HuH-7 (cell line): ENCODE measurements at places on chromosomes 4 and X.

- DNase-seq: no peak
Observed at GRCh38 chr4:86220121-86220520, 139.7 kb downstream of the MAPK10 start.

- no peak for DNase-seq
Observed at GRCh38 chrX:22059775-22060174, 27.6 kb downstream of the PHEX start.

GRCh38 chrX:154436374-154436982, 476 bp upstream of the GDI1 start:
- DNase-seq: peak; percentile 71

- no peak for DNase-seq
Observed at GRCh38 chrX:11239230-11239629, 54.0 kb upstream of the AMELX start.

DNA sequence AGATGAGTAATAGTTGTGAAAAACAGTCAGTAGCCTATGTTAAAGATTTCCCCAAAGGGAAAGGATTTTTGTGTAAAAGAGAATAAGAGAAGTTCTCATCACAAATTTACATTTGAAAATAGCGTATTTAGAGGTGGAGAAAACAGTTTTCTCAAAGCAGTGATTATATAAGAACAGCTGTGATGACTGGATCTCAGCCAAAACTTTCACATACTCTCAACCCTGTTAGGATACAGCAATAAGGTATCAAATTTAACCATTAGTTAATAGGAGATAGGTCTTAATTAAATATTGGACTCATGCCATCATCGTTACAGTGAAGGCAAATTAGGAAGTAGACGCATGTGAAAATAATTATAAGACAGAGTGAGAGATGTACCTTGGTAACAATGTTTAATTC, 622.7 kb downstream of the PCDH18 start:
- no peak for DNase-seq

DNA sequence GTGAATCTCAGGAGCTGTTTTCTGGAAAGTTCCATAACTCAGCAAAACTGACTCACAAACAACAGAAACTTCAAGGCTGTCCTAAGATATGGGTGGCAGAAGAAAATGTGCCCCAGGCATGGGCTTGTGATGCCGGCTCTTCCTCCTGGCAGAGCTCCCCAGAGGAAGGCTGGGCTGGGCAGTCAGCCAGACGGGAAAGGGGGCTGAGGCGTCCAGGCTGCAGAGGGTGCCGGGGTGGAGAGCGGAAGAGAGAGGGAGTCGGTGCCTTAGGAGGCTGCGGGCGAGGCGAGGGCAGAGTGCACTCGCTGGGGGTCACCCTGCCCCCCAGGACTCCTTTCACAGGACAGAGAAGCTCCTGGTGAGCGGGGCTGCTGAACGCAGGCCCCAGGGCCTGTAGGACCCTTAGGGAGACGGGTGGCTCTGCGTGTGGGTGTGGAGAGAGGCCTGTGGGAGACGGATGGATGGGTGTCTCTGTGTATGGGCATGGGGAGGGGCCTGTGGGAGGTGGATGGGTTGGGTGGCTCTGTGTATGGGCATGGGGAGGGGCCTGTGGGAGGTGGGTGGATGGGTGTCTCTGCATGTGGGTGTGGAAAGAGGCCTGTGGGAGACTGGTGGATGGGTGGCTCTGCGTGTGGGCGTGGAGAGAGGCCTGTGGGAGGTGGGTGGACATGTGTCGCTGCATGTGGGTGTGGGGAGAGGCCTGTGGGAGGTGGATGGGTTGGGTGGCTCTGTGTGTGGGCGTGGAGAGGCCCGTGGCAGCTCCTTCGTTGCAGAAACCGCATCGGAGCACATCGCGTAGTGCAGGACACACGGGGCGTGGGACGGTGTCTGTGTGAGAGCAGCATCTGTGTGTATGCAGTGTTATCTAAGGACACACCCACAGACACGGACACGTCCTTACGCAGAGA, 15.9 kb downstream of the PCGF3 start:
- no peak for DNase-seq

GRCh38 chr4:146442801-146443200, 78.9 kb downstream of the SLC10A7 start:
- no peak for DNase-seq

- DNase-seq: no peak
Observed at GRCh38 chr4:60648774-60649173, 551.4 kb upstream of the ADGRL3 start.

- peak; percentile 1 for DNase-seq
Observed at GRCh38 chrX:105765691-105766090, 56.6 kb upstream of the NRK start.

DNA sequence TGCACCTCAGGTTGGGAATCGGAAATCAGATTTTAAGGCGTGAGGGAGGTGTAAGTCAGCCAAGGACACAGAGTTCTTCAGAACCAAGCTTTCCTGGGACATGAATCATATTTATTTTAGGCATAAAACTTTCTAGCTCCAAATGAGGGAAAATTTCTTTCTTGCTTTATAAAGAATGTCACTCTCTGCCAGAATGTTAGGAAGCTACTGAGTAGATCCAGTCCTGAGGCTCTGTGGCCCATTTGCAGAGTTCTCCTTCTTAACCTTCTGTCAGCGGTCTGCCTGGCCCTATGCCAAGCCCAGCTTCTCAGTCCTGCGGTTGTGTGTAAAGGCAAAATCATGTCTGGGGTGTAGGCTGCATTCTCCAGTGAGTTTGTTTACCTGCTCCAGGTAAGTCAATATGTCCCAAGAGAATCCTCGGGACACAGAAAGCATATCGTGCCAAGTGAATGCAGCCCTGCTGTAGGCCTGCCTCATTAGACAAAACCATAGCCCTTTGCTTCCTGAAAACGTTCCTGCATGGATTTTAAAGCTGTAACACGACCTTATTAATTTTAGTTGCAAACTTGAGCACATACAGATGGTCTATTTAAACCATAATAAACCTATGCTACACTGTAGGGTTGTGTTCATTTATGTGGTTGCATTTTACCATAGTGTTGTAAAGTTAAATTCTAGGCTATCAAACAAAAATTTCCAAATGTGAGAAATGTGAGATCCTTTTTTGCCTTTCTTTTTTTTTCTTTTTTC, 29.2 kb upstream of the CCNI start:
- DNase-seq: peak; percentile 21

DNA sequence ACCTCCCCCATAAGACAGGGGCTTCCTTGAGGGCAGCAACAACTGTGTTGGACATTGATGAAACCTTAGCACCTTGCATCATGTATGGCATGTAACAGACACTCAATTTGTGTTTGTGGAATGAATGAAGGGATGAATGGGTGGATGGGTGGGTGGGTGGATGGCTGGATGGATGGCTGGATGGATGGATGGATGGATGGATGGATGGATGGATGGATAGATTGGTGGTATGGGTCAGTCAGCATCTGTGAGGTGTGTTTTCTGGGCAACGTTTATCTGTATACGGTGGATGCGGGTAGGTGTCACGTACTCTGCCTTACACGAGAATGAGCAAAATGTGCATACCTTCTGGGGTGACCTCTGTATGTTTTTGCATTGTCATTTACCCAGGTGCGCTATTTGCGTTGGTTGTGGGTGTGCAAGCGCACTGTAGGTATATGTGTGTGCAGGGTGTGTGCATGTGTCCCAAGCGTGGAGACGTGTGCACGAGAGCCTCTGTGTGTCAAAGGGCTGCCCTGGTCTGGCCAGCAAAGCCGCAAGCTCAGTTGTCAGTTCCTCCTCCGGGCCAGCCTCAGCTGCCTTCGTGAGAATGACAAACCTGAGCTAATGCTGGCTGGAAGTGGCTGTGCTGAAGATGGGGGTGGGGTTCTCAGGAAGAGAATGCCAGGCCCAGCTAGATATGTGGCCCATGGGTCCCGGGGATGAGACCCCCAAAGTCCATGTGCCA, 26.5 kb downstream of the ELF4 start:
- DNase-seq: no peak

DNA sequence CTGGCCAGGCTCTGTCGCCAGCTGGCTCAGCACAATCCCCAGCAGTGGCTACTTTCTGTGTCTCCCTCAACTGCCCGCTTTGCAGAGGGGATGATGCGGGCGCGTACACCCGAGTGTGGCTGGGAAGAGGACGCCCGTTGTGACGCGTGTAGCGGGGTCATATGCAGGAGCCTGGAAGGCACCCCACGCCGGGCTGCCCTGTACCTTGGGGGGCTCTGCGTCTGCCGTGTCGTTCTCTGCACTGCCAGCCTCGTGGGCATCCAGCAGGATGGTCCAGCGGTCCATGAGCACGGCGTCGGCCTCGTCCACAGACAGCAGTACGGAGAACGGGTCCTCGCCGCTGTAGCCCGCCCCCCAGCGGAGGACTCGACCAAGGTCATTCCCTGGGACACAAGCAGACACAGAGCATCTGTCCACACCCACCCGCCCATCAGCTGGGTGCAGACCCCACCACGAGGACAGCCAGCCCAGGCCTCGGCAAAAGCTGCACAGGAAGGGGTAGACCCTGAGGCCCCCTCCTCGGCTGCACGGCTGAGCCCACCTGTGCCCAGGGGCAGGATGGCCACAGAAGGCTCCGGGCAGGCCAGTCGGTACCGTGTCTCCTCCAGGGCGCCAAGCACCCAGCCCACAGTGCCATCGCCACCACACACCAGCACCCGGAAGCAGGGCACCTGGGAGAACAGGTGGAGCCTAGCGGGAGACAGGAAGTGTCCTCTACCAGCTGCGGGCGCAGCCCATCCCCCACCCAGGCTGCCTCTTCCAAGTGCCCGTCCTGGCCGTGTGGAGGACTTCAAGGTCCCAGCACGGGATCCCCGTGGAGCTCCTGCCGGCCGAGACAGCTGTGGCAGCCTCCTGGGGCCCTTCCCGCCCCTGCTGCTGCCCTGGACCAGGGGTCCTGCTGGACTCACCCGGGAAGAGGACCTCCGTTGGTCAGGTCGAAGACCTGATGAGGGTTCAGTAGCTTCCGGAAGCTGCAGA, 10.8 kb downstream of the DGKQ start:
- DNase-seq: no peak

- DNase-seq: no peak
Observed at GRCh38 chr4:115660465-115660864, 547.0 kb upstream of the NDST4 start.

- DNase-seq: no peak
Observed at GRCh38 chr4:182435401-182435800, 192.2 kb downstream of the TENM3 start.

DNA sequence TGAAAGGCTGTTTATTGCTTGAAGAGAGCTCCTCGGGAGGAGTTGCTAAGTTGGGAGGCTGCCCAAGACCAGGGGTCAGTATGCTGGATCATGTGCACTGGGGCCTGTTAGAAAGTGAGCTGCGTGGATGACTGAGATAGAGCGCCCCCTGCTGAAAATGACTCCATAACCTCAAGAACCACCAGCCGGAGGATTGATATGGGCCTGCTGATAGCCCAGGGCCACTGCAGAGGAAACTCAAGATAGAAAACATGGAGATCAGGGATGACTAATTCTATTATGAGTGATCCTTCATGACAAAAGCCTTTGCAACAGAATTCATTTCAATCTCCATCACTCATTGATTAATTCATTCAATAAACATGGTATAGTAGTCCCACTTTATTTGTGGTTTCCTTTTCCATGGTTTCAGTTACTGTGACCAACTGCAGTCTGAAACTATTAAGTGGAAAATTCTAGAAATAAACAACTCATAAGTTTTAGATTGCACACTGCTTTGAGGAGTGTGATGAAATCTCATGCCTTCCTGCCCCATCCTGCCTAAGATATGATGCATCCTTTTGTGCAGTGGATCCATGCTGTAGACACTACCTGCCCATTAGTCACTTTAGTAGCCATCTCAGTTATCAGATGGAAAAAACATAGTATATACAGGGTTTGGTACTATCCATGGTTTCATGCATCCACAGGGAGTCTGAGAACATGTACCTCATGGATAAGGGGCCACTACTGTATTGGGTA, 126.7 kb upstream of the MBNL3 start:
- DNase-seq: peak; percentile 27

- DNase-seq: no peak
Observed at GRCh38 chr4:73607375-73608033, 12.7 kb downstream of the RASSF6 start.

- no peak for DNase-seq
Observed at GRCh38 chr4:82373486-82373815, 340 bp downstream of the HNRNPD start.

- DNase-seq: no peak
Observed at GRCh38 chrX:35040871-35041270, 98.3 kb downstream of the FAM47B start.

- no peak for DNase-seq
Observed at GRCh38 chr4:86848136-86848535, 1.0 kb downstream of the SLC10A6 start.

- DNase-seq: no peak
Observed at GRCh38 chr4:7822137-7822505, 117.5 kb downstream of the AFAP1 start.

- DNase-seq: no peak
Observed at GRCh38 chrX:63330681-63331080, 20.5 kb downstream of the SPIN4 start.

GRCh38 chr4:17698116-17698515, 83.3 kb downstream of the FAM184B start:
- DNase-seq: no peak

DNA sequence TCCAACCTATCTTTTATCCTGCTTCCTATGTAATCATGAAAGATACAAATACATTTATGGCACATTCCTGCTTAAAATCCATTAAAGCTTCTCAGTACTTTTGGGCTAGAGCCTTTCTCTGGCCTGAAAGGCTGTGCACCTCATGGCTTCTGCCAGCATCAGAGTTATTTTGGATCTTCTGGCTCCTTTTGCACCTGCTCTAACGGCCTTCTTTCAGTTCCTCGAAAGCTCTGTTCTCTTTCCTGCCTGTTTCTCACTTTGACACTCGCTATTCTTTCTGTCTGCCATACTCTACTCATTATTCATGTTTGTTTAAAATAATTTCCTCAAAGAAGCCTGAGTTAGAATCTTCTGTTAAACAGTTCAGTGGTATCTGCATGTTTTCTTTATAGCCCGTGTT, 86.0 kb downstream of the LRP2BP start:
- no peak for DNase-seq

- no peak for DNase-seq
Observed at GRCh38 chr4:94995684-94996394, 238.1 kb downstream of the BMPR1B start.

DNA sequence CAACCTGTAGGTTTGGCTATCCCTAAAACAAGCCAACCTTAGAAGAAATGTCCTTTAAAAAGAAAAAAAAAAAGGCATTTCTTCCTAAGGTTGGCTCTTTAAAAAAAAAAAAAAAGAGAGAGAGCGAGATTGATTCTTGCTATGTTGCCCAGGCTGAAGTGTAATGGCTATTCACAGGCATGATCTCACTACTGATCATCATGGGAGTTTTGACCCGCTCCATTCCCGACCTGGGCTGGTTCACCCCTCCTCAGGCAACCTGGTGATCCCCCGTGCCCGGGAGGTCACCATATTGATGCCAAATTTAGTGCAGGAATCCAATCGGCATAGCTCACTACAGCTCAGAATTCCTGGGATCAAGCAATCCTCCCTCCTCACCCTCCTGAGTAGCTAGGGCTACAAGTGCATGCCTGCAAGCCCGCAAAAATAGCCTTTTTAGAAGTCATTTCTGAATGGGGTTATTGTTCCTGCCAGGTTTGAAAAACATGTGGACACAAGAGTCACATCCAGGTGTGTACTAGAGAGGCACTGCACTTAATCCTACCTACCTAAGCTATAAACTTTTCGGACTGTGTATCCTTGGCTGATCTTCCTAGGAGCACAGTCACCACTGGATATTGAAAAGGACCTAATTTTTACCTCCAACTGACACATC, 61.4 kb upstream of the ZCCHC13 start:
- no peak for DNase-seq

- no peak for DNase-seq
Observed at GRCh38 chr4:152464030-152464823, 71.7 kb downstream of the FBXW7 start.

- no peak for DNase-seq
Observed at GRCh38 chr4:125091-125771, 930 bp downstream of the ZNF718 start.

GRCh38 chr4:6253111-6253510, 16.5 kb upstream of the WFS1 start:
- no peak for DNase-seq
